Neural progenitor cell (in vitro differentiated cells): ENCODE measurements at places on chromosomes 6 and 20. TPM values are rescaled to one million over a fixed set of nuclear protein-coding genes. Genes with fewer than 3 reads are reported as not detected.

DNA sequence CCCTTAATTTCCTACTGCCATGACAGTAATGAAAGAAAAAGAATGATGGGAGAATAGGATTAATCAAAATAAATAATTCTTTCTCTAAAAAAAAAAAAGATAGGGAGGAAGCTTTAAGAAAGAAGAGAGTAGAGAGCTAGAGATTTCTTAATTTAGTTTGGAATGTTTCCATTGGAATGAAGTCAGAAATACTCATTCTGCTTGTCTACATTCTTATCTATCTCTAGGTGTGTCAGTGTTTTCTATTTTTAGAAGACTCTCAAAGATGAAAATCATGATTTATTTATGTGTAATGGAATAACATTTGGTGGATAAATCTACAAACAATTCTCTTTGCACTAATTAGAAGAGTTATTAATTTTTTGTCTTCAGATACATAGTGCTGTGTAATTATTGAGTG is 38.0 kb upstream of the HIVEP1 start:
- no peak for DNase-seq
- no peak overlapping the region for H3K27ac ChIP-seq
- H3K4me1 ChIP-seq: peaks cover 9% of the 10 kb centered on the region
- no peaks in the 10 kb centered on the region for H3K36me3 ChIP-seq
- no peaks in the 10 kb centered on the region for H3K27me3 ChIP-seq

GRCh38 chr6:50966532-50966931 is 147.9 kb downstream of the TFAP2B start:
- no peak overlapping the region for H3K4me3 ChIP-seq
- H3K4me1 ChIP-seq: no peaks in the 10 kb centered on the region
- H3K36me3 ChIP-seq: no peaks in the 10 kb centered on the region
- H3K27me3 ChIP-seq: no peaks in the 10 kb centered on the region
- no peak overlapping the region for H3K27ac ChIP-seq

- H3K27me3 ChIP-seq: peaks cover 56% of the 10 kb centered on the region
- H3K4me3 ChIP-seq: no peak overlapping the region
- no peaks in the 10 kb centered on the region for H3K36me3 ChIP-seq
- H3K4me1 ChIP-seq: peaks cover 19% of the 10 kb centered on the region
- DNase-seq: peak; percentile 57
Measured at GRCh38 chr20:38671186-38671585, 53.1 kb upstream of the SLC32A1 start.

CGAS gene
- total RNA-seq: 0.62 and 0.90 TPM in 2 replicates

SIRPB1 gene
- 0.62 TPM in 1 of 2 replicates, not detected in the other for total RNA-seq

DNA sequence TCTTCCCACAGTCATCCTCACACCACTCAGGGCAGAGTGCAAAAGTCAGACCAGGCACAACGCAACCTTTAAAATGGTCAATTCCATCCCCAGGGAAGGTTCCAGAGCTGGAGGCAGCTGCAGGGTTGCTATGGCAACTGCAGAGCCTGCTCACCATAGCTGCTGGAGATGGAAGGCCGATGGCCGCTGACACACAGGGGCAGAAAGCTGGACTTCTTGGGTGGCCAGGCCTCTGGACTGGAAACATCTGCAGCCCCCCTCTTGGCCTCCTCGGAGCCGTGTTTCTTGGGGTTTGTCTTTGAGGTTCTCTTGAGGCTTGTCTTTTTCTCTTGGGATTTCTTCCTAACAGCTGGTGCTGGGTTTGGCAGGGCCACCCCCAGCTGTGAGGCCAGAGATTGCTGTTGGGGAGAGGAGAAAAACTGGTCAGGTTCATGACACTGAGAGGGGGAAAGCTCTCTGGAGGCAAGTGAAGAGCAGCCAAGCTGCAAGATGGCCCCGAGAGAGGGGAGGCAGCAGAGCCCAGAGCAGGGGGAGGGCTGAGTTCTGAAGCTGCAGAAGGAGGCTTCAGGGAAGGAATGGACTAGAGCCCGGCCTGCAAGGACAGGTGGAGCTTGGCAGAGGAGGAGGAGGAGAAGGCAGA is 10.2 kb downstream of the BNIP5 start:
- DNase-seq: peak; percentile 66
- H3K27ac ChIP-seq: no peak overlapping the region
- peaks cover 21% of the 10 kb centered on the region for H3K4me1 ChIP-seq
- H3K36me3 ChIP-seq: no peaks in the 10 kb centered on the region

TBC1D22B gene
- 16.2 and 16.5 TPM in 2 replicates for total RNA-seq

SLC35D3 gene
- total RNA-seq: 0.58 TPM in 1 of 2 replicates, not detected in the other
